ENCODE measurements at places on chromosomes 2 and 18.

GRCh38 chr2:30730736-30731647 lies 76.3 kb downstream of the CAPN13 start:
- DNase-seq: no peak

DNA sequence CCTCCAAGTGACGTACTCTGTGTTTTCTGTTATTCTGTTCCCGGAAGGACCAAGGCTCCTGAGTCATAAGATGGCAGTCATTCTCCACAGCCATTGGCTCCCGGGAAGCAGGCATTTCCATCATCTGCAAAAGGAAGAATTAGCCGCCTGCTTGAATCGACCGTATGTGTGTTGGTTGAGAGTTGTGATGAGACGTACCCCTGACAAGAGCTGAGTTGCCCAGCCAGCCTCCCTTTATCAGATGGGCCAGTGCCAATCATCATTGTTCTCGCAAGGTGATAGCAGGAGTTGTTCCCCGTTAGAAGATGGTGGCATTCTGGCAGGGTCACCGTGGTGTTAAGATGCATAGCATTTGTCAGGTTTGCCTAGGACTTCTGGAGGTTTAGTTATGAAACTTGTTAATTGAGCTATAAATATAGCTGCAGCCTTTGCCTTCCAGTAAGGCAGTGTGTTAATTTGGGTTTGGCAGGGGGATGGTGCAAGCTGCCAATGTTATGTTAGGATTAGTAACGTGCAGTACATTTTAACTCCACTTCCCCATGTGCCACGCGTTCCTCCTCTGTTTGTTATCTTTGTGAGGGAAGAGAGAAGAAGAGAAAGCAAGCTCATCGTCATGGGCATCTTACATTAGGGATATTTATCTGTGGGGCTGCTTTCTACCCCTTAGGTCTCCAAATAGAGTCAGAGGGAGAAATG lies 652.7 kb upstream of the FANCL start:
- peak; percentile 13 for DNase-seq

DNA sequence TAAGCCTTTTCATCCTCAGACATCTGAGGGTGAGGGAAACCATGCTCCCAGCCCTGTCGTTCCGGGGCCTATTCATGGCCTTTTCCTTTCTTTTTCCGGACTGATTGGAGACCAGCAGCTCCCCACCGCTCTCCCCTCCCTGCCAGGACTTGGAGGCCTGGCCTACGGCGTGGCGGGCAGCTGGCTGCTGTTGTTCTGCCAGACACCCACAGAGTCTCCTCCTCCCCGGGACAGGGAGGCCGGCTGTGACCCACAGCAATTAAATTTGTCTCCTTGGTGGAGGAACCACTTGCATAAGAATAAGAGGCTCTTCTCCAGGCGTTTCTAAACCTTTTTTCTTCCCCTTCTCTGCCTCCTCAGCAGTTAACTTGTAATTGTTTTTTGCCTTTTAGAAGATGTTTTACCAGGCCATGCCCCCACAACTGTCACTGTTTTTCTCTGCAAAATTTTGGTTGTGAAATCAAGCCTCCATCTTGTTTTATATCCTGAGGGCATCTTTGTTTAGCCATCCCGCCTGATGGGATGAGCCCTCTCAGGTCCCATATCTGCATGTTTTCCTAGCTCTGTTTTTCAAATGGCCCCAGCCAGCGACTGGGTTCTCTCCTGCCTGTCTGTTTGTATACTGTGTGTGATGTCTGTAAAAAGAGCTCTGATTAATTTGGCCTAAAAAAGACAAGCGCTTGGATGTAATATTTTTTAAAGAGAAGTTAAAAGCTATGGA lies 1060.0 kb upstream of the DDX18 start:
- no peak for DNase-seq

GRCh38 chr2:221380686-221381085 lies 191.4 kb downstream of the EPHA4 start:
- DNase-seq: no peak

GRCh38 chr18:39190508-39190907 lies 1624.9 kb upstream of the CELF4 start:
- DNase-seq: no peak

DNA sequence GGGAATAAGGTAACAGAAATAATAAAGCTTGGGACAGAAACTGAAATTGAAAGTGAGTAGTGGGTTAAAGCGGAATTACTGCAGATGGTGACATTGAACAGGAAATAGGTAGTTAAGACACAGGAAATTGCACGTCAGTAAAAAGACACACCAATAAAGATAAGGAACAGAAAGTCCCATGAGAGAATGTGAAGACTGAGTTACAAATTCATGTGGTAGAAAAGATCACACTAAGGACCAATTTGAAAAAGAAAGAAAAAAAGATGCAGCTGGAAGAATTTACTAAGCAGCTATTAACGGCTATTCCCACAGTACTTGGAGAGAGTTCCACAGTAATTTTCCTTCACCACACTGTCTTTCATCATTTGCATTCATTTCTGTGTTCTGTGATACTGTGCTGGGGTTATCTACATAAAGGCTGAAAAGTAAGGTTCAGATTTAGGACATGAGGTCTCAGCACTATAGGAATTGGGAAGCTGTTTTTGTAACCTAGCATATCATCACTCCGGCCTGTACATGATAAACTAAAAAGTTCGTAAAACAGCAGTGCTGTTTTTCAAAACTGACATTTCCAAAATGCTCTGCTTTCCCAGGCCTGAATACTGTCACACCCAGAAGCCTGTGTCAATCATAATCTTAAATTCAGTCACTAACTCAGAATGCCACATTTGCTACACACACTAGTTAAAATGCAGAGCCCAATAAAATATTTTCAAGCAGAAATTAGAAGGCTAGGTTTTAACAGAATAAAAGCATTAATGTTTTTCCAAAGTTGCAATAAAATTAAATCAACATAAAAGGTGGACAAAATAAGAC lies 42.9 kb downstream of the SRBD1 start:
- no peak for DNase-seq

All from anterior cingulate cortex (tissue), 58 donors.